ENCODE measurements at places on chromosomes 3 and 15. TPM values are rescaled to one million over a fixed set of nuclear protein-coding genes. Genes with fewer than 3 reads are reported as not detected.

The NR1I2 gene
- 0.64 TPM for polyA plus RNA-seq

The UBA7 gene
- polyA plus RNA-seq: 230 TPM

The EPHB1 gene
- polyA plus RNA-seq: 0.80 TPM

- no peak for DNase-seq
These were observed 119.0 kb downstream of the AKAP13 start for GRCh38 chr15:85499371-85499887.

GRCh38 chr15:71588746-71589145 lies 221.6 kb upstream of the NR2E3 start:
- no peak for DNase-seq

- peak; percentile 87 for DNase-seq
These were observed at the start of gene ZBTB38 for GRCh38 chr3:141368062-141368924. ZBTB38 (plus strand) TSS chr3:141368504; CDS start chr3:141442389, 73,885 bp downstream.

Data from spleen (tissue), 13 donors.